ENCODE measurements at places on chromosomes 11 and 22. TPM values are rescaled to one million over a fixed set of nuclear protein-coding genes. Genes with fewer than 3 reads are reported as not detected.

GRCh38 chr11:74559110-74559933 lies 33.1 kb upstream of the POLD3 start:
- DNase-seq, result no peak

DNA sequence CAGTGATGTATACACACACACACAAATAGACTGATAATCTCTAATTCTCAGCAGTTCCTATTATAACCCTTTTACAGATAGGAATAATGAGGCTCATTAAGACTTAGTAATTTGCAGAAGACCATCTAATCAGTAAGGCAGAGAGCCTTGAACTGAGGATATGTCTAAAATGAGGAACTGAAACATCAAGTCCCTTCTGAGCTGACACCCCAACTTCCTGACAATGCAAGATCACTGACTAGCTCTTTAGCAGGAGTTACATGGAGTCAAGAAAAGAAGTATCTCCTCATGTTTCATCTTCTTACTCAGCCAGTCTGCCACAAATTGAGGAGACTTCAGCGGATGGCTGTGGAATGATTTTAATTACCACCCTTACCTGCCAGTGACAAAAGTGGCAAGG lies 193.0 kb downstream of the MSANTD4 start:
- no peak for DNase-seq

DNA sequence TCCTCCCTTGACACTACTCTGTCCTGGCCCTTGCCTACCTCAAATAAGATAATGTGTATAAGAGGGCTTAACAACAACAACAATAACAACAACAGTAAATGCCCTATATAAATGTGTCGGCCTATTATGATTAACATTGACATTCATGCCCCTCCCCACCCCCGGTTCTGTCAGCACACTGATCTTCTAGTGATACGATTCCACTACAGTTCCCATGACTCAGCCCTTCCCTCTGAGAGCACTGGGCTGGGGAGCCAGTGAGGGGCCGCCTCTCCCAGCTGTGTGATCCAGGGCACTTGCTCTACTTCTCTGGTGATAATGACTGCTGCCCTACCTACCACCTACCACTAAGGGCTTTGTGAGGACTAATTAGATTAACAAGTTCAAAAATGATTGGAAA lies 92.2 kb upstream of the PHOX2A start:
- DNase-seq, result no peak

GRCh38 chr11:472816-473215 lies 22.7 kb downstream of the PTDSS2 start:
- DNase-seq, result no peak

DNA sequence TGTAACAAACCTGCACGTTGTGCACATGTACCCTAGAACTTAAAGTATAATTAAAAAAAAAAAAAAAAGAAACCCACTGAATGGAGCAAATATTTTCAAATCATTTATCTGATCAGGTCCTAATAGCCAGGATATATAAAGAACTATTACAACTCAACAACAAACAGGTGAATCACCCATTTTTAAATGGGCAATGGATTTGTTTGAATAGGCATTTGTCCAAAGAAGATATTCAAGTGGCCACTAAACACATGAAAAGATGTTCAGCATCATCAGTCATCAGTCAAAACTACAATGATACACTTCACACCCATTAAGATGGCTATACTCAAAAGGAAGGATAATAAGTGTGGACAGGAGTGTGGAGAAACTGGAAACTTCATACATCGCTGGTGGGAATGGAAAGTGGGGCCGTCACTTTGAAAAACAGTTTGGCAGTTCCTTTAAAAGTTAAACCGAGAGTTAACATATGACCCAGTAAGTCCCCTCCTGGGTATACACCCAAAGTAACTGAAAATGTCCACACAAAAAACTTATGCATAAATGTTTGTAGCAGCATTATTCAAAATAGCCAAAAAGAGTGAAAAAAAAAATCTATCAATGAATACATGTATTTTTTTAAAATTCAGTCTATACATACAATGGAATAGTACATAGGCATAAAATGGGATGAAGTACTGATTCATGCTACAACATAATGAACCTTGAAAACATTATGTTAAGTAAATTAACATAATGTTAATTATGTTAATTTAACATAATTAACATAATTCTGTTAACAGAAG lies 53.1 kb downstream of the ARRB1 start:
- DNase-seq, result no peak

DNA sequence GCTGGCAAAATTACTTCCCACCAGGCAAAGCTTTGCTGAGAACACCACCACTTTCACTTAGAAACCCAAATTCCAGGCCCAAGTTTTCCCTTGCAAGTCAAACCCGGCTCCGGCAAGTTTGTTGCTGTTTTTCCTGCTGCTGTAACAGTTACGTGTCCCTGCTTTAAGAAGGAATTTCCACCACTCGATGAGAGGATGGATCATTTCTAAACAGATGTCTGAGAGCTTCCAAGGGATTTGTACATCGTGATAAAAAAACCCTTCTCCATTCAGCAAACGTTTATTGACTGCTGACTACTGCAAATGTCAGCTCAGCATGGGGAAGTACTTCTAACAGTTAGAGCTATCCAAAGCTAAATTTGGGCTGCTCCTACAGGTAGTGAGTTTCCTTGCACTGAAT lies 19.7 kb downstream of the P2RX3 start:
- DNase-seq, result no peak

Gene MS4A12
- not detected for total RNA-seq

GRCh38 chr22:38403812-38404211 lies 51.2 kb downstream of the KCNJ4 start:
- DNase-seq, result no peak
